Occipital lobe (tissue), 3 donors: ENCODE measurements at places on chromosomes 16 and 17. TPM values are rescaled to one million over a fixed set of nuclear protein-coding genes. Genes with fewer than 3 reads are reported as not detected.

Gene TPSG1
- not detected for total RNA-seq

Gene ITPRIPL2
- total RNA-seq = 5.1 TPM

Gene ANKS3
- total RNA-seq = 19.8 TPM

Gene TBC1D3I
- total RNA-seq = 0.62 TPM

Gene HOXB6
- not detected for total RNA-seq

Gene FAM83G
- total RNA-seq = 0.16 TPM

Gene KRT12
- total RNA-seq = not detected

Gene CACNA1H
- total RNA-seq = 15.4 TPM

Gene ASPA
- total RNA-seq = 1.4 TPM
